Liver (tissue), 10 donors: ENCODE measurements at places on chromosomes 13 and 19.

DNA sequence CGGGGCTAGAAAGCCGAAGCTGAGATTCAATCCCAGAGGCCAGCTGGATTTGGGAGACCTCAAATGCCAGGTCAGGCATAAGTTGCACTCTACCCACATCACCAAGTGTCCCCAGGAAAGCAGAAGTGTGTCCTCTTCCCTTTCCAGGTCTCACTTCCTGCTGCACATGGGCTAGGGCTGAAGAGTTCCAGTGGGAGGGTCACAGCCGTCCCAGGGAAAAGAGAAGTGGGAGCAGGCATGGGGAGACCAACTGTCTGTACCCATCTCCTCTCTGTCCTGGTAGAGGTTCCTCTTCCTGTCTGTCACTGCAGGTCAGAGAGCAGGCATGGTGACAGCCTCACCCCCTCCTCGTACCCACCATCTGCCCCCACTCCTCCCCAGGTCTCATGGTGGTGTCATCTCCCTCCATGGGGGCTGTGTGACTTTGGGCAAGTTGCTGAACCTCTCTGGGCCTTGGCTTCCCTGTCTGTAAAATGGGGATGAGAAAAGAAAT, 14.8 kb downstream of the AXL start:
- no peak for DNase-seq

DNA sequence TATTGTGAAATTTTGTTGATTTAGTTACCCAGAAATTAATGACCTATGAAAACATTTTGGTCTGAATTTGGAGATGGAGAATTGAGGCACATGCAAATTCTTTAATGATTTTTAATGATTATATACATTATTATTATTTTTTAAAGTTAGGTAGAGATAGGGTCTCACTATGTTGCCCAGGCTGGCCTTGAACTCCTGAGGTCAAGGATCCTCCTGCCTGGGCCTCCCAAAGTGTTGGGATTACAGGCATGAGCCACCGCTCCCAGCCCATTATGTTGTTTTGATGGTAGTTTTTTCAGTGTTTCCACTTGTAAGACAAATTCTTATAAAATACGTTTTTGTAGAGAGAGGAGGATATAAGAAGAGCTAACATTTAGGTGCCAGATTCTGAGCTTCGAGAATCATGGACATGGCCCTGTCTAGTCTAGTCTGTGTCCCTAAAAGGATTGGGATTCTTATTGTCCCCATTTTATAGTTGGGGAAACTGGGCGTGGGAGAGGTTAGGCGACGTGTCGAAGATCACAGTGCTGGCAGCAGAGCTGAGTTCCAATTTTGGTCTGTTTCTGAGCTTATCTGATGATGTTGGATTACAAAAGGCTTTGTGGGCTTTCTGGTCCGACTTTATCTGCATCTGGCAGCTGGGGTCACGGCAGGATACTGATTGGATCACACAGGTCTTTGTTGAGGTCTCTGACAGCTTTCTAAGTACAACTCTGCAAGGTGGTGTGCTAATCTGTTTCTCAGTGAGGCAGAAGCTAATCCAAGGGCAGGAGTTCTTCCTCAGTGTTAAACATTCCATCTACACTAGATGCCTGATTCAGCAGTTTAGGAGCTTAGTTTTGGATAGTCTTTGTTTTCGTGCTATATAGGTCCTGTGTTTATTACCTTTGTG, 7.5 kb upstream of the WDR88 start:
- DNase-seq = no peak

DNA sequence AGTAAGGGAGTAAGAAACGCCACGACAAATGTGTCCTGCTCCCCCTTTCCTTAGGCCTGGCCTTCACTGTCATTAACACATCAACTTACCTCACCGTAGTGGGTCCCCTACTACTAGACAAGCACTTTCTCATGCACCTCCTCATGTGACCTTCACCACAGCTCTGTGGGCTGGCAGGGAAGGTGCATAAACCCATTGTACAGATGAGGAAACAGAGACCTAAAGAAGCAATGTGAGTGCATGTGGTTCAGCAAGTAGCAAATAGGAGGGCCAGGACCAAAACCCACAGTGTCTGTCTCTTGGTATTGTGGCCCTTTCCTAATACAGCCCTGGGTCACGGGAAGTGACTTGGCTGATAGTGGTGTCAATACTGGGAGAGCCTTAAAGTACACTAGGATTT, 5.3 kb downstream of the CCDC70 start:
- DNase-seq = no peak

DNA sequence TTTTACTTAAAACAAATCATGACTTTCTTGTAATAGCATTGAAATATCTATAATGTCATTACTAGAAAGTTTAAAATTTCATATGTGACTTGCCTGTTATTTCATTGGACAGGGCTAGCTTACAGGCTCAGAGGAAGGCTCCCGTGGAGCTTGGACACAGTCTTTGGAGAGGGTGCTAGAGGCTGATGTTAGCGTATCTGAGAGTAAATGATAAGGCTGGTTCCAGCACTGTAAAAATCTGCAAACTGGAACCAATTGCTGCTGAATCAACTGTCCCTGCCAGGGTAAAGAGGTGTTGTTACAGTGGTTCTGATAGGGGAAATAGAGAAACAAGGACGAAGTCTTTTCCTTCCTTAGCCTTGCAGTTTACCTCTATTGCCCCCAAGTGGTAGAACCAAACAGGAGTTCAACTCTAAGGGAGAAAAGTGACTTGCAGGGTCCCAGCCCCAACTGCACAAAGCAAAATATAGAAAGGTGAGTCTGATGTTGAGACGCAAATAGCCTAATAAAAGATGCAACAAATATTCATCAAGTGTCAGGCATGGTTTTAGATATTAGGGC, 901.7 kb downstream of the DIAPH3 start:
- no peak for DNase-seq

DNA sequence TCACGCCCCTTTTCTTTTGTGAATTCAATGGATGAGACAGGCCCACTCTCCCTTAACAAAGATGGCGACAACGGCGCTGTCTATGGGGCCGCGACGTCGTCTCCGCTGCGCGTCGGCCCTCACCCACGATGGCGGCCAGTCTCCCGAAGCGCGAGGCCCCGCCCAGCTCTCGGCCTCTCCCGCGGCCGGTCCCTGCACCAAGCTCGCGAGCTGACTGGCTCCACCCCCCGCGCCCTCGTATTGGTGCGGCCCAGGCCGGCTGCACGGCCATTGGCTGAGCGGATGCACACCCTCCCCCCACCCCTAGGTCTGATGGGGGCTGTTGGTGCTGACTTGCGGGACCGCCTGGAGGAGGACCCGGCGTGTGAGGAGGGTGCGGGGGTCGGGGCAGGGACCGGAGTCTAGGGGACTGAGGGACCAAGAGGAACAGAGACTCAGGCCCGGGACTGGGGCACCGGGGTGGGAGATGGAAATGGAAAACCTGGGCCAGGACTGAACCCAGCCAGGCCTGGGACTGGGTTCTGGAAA, 4.8 kb downstream of the SPHK2 start:
- peak; percentile 97 for DNase-seq
